ENCODE measurements at places on chromosomes 7 and 10.

GRCh38 chr10:70363971-70364771 lies 18.3 kb downstream of the LRRC20 start:
- peak; percentile 55 for DNase-seq

- no peak for DNase-seq
These were observed 26.7 kb downstream of the YWHAG start for GRCh38 chr7:76332078-76332477.

DNA sequence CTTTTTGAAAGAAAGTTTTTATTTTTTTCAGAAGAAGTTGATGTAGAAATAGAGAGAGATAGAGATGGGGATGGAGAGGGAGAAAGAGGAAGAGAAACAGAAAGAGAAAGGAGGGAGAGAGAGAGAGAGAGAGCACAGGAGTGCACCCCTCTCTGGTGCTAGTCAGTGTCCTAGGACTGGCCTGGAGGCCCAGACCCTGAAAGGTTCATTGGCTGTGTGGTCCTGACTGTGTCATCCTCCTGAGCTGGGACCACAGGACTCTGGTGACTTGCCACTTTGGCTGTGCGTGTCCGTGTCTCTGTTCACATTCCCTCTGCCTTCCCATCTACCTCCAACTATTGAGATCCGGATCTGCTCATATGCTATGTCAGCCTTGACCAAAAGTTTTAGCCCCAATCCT lies 62.1 kb upstream of the SHH start:
- DNase-seq, result no peak

DNA sequence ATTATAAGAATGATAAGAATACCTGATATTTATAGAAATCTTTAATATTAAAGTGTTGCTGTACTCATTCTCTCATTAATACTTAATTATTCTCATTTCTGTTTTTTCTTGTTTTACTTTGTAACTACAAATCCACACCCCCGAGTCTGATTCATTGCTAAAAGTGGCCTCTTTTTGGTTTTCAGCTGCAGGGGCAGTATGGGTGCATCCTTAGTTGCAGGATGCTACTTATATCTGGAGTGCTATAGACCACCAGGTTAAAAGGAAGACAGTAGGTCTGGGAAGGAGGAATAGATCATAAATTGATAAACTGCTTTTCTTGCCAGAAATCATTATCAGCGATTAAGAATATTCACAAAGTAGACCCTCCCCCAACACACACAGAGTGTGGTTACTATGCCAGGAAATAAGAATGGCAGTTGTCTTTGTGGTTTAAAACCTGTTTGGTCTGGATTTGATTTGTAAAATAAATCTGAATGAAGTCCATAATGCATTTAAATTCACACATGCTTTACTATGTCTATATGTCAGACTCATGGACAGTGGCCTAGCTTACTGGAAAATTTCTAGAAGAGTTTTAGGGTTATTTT lies 96.5 kb downstream of the NRF1 start:
- DNase-seq, result no peak

- no peak for DNase-seq
These were observed 154.8 kb downstream of the RAPGEF5 start for GRCh38 chr7:22202141-22202540.

- DNase-seq, result no peak
These were observed 58.9 kb downstream of the GLRX3 start for GRCh38 chr10:130194991-130195645.

Data from GDM1 (cell line).